ENCODE measurements at places on chromosomes 5 and 9. TPM values are rescaled to one million over a fixed set of nuclear protein-coding genes. Genes with fewer than 3 reads are reported as not detected.
A peak's percentile ranks its signal among the peaks of the same experiment; 100 is the strongest.

DNA sequence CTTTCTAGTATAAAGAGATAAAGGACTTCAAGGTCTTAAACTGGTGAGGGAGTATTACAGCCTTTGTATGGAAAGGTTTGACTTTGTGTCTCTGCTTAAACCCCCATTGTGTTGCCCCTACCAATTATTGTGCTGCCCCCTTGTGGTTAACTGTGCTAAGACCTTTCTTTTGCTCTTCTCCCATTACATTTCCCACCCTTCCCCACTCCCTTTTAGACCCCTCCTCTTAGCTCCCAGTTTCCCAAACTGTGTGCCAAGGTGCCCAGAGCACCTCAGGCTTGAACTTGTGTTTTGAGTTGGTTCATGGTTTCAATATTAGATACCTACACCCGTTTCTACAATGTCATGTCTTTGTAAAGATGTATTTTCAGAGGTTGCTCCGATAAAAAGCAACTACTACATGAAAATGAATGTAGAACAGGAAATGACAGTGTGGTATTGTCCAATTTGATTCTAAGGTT is 2.9 kb downstream of the JAK2 start:
- peak; percentile 81 for DNase-seq

GRCh38 chr9:16262477-16263261 is 607.8 kb downstream of the BNC2 start:
- DNase-seq = no peak

Gene SAXO1
- not detected for total RNA-seq

Gene CPLANE1
- 21.6 TPM for total RNA-seq

Gene TAL2
- total RNA-seq = 2.6 TPM
